ENCODE measurements at places on chromosomes 6 and 20. TPM values are rescaled to one million over a fixed set of nuclear protein-coding genes. Genes with fewer than 3 reads are reported as not detected.

GRCh38 chr6:28537509-28538140 lies 11.9 kb downstream of the GPX5 start:
- DNase-seq = peak; percentile 40

DNA sequence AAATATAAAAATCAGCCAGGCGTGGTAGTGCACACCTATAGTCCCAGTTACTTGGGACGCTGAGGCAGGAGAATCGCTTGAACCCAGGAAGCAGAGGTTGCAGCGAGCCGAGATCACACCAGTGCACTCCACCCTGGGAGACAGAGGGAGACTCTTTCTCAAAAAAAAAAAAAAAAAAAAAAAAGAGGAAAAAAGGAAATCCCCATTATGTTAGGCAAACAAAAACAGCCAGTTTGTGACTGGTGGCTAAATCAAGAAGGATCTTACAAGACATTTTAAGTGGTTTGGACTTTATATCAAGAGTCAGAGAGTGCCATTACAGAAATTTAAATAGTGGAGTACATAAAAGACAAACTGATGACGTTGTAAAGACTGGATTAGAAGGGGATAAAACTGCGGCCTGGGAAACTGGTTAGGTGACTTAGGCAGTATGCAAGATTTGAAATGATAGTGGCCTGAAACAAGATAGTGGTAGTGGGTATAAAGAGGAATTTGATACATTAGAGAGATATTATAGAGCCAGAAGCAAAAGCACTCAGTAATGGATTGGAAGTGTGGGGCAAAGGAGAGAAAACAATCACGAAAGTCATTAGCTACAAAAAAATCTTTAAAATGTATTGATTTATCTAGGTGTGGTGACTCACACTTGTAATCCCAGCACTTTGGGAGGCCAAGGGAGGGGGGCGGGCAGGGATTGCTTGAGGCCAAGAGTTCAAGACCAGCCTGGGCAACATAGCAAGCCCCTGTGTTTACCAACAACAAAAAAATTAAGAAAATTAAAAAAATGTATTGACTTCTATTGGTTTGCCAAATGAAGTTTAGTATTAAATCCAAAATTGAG lies 1.7 kb upstream of the MYO6 start:
- no peak for DNase-seq

ATRN gene
- total RNA-seq = 7.4 TPM

DNA sequence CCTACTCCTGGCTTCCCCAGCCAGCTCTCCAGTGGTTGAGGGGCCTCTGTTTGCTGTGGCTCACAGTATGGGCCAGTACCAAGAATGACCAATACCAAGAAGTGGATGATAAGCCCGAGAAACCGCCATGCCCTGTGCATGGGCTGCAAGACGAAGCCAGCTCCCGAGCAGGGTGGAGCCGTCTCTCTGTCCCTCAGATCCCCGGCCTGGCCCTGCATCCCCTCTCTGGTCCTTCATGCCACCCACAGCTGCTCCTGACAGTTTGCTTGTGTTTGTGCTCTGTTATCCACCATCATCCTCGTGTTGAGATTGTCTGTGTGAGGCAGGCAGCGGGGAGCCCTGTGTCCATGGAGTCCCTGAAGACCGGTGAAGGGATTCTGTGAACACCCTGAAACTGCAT lies 36.1 kb downstream of the GABRR2 start:
- DNase-seq = no peak

MATN4 gene
- 1.4 TPM for total RNA-seq

DNA sequence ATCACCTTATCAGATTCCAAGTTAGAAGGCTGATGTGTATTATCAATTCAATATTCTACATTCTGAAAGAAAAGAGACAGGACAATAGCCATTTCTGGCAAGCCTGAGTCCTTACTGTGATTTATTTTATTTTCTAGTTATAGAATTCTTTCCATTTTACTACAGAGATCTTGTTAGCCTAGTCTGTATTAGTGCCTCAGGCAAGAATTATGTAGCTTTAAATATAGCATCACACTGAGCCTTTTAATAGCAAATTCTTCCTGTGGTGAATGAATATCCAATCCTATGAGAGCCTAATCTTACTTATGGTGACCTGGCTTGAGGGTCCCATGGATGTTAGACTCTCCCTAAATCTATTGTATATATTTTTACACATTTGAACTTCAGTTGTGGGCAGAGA lies 732.8 kb upstream of the CITED2 start:
- DNase-seq = no peak

- DNase-seq = peak; percentile 64
Observed at GRCh38 chr20:4973330-4974097, 27.8 kb downstream of the SLC23A2 start.

DNA sequence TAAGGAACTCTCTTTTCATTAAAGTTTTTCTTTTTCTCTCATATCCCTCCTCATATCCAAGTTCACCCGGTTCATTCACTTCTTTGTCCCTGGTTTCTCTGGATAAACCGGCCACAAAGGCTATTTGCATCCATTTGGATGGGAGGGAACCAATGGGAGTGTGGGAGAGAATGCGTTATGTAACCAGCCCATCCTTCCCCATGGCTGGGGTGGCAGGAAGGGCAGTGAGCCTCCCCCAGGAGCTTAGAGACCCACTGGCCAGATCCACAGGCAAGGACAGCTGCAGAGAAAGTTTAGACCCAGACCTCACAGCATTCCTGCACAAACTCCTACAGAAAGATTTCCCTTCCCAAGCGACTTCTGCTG lies 10.7 kb downstream of the CASS4 start:
- no peak for DNase-seq

- no peak for DNase-seq
Observed at GRCh38 chr20:854601-855000, 21.1 kb downstream of the FAM110A start.

- DNase-seq = no peak
Observed at GRCh38 chr20:45019027-45019761, 52.9 kb downstream of the STK4 start.

GRCh38 chr20:3758566-3758965 lies 9.0 kb downstream of the ADISSP start:
- no peak for DNase-seq

GRCh38 chr6:17589406-17590096 lies 10.6 kb upstream of the FAM8A1 start:
- DNase-seq = no peak

- DNase-seq = no peak
Observed at GRCh38 chr6:16727996-16728395, 33.3 kb downstream of the ATXN1 start.

- DNase-seq = peak; percentile 82
Observed at GRCh38 chr20:58481481-58482021, 33.6 kb downstream of the APCDD1L start.

POU5F1 gene
- total RNA-seq = 0.59 TPM

DNA sequence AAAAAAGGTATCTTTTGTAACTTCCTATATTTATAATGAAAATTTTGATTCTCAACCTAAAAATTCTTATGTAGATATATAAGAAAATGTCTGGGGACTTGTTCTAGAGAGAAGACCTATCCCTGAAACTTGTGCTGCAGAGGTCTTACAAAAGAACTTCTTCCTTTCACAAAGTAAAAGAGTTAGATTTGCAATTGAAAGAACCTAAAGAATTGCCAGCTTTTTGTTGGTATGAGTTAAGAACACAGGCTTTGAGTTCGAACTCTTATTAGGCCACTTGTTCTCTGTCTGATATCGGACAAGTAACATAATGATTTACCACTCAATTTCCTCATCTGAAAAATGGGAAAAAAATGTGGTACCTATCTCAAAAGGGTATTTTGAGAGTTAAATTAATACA lies 162.0 kb upstream of the LAMA2 start:
- DNase-seq = no peak

DNA sequence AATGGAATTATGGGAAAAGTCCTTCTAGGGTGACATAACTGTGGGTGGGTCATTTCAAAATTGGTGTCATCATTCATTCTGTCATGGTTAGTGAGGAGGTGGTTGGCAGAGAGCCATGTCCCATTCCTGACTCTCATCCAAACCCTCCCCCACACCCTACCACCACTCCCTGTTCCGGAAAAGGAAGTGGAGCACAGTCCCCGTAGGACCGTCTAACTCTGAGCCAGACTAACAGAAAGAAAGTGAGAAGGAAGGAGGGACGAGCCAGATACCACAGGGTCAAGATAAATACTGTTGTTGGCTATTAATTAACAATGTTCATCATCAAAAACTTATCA lies 4.8 kb downstream of the TRIM10 start:
- no peak for DNase-seq

PTCHD4 gene
- total RNA-seq = not detected

GRCh38 chr6:135819665-135820064 lies 31.8 kb upstream of the PDE7B start:
- no peak for DNase-seq

DNA sequence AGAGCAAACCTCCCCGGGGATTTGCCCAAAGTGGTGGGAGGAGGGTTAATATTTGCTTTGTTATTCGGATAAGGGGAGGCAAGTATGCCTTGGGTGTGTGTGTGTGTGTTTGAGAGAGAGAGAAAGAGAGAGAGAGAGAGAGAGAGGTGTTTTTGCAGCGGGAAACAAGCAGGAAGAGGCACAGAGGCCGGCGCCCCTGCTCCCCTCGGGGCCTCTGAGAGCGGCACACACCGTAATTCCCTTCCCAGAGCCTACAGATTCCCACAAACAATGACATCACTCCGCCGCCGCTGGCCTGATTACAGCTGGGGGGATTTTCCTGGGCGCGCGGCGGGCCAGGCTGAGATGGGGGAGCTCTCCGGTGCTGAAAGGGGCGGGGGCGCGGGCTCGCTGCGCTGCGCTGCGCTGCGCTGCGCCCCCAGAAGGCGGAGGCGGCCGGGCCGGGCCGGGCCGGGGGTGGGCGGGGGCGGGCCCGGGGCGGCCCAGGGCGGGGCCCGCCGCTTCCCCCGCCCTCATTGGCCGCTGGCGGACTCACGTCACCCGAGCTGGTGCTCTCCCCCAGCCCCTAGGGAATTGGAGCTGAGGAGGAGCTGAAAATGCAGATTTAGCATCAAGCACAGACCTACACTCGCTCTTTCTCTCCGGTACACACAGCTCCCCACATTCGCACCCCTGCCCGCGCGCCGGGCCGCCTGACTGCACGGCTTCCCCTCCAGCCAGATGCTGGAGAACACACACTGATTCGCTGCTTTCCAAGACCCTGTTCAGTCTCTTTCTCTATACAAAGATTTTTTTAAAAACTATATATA lies at the start of gene PCSK2:
TSS of gene PCSK2 (plus strand) at position 631 of the 809 bp plus-strand sequence. CDS start 266 bp downstream, outside the sequence.
- DNase-seq = no peak

ARMH2 gene
- total RNA-seq = 0.31 TPM

DNA sequence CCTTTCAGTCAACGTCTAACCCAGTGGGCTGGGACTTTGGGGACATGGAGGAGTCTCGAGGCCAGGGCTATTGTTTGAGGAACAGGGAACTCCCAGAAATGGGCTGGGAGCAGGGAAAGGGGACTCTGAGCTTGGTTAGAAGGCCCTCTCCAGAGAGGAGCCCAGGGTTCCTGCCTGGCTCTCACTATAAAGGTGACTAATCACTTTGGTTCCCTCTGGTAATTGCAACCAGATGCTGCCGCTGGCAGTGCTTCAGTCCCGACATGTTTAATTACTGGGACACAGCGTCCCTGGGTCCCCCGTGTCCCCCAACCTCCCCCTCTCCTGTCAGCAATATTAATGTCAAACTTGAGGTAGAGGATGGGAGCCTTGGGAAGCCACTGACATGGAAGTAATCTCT lies 5.0 kb upstream of the GDF5 start:
- no peak for DNase-seq

DNA sequence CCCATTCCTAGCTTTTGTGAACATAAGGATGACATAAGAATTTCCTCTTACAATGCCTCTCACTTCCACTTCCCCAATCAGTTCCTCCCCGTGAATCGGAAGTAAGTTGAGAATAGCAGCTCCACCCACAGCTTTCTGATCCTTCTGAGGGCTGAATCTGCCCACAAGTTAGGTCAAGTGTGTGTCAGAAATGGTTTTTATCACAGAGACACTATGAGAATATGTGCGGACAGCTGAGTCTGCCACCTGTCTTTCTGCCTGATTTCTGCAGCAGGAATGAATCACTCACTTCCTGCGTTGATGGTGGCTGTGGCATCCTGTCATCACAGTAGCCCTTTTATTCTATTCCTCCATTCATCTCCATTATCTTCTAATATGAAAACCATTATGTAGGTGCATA lies 70.2 kb downstream of the RIN2 start:
- DNase-seq = no peak

DNA sequence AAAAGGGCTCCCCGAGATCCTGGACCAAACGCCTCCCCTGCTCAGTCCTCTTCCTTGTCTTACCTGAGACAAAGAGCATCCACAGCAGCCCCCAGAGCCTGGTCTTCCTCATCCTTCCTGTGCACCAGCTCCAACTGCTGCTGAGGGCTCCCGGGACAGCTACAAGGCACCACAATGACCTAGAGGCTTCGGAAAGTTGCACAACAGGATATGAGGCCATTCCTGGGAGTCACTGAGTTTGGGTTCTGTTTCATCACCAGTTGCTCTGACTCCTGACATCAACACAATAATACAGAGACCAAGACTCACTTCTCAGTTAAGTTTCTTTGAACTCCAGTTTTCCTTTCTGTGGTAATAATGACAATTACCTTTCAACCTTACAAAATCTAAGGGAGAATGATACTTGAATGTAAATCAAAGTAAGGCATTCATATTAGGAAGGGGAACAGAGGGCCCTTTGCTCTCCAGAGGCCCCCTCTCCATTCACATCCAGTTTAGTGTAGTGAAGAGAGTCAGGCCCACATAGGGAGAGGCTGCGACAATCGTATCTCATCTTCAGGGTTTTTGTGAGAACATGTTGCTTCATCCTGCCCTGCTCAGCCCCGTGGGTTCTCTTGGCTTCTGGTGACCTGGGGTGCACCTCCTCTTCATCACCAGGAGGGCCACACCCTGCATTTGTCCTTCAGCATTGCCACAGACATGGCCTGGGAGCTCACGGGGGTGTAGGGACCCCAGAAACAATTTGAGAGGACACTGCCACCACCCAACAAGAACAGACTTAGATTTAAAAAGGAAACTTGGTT lies at the start of gene TREM1:
TSS of gene TREM1 (minus strand) at position 139 of the 803 bp plus-strand sequence. CDS start at position 112, 27 bp downstream.
- no peak for DNase-seq

STMND1 gene
- total RNA-seq = 0.43 TPM

PAK5 gene
- total RNA-seq = not detected

C4A gene
- 4.1 TPM for total RNA-seq

FILIP1 gene
- total RNA-seq = not detected

NMBR gene
- total RNA-seq = not detected

GRCh38 chr6:87944541-87944954 lies 103.1 kb upstream of the SPACA1 start:
- DNase-seq = no peak

GRCh38 chr20:51221791-51222408 lies 199.0 kb upstream of the KCNG1 start:
- no peak for DNase-seq

DNA sequence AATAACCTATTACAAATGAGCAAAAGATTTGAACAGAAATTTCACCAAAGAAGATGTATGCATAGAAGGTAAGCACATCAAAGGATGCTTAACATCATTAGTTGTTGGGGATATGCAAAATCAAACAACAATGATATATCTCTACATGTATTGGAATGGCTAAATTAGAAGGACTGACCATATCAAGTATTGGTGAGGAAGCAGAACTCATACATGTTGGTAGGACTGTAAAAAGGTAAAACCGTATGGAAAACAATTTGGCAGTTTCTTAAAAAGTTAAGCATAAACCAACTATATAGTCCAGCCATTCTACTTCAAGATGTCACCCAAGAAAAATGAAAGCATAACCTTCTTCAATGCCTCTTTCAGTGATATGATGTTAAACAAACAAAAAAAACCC lies 114.0 kb downstream of the MYB start:
- DNase-seq = no peak
